Smooth muscle cell of the brain vasculature (primary cell): ENCODE measurements at places on chromosomes 2 and 18.

DNA sequence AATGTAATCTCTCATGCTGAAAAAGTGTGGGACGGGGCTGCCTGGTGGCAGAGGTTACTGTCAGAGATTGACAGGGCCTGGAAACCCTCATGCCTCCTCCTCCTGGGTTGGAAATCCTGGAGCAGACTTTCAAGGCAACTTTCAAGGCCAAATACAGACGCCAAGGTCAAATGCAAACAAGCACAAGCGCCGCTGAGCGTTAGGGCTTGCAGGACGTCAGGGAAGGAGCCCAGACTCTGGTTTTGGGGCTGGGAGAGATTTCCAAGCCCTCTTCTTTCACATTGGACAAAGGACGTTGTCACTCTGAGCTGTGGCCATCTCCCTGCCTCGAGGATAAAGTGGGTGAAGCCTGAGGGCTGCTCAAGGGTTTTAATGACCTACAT, 120.1 kb downstream of the TWIST2 start:
- DNase-seq: no peak

DNA sequence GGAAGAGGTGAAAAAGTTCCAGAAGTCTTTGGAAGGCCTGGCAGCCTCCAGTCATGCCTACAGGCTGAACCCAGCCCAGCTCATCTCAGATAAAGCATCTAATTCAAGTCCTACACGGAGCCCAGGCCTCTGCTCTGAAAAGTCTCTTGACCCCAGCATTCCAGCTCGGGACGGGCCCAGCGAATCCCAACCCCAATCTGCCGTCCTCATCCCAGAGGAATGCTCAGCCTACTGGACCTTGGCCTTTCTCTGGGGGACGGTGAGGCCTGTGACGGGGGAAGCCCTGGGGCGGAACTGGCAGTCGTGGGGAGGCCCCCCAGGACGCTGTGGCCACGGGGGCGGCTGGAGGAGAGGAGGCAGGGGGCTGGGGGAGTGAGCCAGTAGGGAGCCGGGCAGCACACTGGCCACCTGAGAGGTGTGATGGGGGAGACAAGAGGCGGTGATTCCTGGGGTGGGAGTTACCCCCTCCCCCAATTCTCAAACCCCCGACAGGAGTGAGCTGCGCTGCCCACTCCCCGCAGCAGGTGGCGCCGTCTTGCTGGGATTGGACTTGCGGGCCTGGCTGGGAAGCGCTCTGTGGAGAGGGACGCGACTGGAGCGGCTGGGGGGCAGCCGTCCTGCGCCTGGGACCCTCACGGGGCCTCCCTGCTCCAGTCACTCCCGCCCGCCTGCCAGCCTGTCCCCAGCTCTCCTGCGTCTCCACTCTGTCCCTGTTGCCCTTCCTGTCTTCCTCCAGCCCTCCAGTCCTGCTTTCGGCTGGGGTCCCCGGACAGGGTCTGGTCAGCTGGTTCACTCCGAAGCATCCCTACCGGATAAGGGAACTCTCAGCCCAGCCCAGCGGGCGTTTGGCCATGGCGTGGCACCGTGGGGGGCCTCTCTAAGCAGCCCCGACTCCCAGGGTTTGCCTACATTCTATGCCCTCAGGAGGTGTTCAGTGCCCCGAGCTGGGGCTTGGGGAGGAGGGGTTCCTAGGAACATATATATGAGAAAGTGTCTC, 182.6 kb upstream of the HAAO start:
- no peak for DNase-seq

GRCh38 chr18:59783138-59783537, 85.9 kb upstream of the CCBE1 start:
- DNase-seq: no peak

DNA sequence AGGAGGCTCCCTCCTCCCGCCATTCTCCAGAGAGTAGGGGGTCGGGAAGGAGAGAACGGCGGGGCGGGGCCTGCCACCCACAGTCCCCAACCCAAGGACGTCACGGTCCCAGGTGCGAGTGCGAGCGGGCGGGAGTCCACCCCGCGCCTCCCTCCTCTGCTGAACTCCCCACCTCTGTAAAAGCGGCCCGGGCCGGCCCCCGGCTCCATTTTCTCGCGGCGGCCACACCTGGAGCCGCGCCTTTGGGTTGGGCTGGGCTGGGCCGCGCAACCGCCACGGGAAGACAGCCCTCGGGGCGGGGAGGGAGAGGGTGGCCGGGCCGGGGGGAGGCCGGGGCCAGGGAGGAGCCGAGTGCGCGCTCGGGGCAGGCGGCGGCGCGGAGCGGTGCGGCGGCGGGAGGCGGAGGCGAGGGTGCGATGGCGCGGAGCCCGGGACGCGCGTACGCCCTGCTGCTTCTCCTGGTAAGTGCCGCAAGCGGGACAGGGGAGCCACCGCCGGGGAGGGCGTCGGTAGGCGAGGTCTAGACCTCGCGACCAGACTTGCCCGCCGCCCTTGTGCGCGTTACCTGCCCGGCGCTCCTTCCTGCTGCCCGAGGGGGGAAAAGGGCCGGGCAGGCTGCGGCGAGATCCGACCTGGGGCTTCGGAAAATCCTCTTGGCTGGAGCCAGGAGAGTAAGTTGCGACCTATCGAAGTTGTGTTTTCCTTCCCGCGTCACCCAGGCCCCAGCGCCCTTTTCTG, at the start of gene DSG2:
DSG2 (plus strand) TSS at position 342 of the 738 bp plus-strand sequence; CDS start at position 417, 75 bp downstream.
- DNase-seq: no peak

DNA sequence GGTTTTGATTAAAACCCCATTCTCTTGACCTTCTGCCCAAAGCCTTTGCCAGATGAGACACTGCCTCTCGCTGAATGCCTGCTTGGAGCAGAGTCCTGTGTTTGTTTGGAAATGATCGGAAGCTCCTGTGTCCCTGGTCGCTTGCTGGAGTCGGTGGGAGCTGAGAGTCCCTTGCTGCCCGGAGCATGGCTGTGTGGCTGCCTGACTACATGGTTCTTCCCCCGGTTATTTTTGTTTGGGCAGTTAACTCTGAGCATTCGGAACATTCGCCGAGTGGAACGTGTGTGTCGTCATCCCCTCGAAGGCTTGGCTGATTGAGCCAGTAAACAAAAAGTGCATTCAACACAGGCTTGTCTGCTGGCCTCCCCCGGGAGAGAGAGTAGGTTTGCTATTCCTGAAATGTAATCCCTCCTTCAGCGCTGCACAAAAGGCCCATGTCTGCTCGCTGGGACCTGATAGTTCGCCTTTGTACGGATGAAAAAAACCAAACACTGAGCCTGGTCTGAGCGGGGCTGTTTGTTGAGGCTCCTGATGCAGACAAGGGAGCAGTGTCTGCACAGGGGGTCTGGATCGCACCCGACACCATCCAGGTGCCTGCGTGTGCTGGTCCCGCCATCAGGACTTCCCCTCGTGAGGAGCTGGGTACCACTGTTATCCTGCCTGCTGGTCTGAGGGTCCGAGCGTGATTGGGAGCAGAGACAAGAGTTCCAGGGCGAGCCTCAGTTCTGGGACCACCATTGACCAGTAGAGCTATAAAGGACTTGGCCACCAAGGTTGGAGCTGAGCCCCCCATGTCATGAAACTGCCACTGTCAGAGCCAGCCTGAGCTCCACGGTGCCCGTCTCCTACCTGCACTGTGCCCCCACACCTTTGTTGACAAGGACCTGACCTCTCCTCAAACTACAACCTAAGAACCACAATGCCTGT, 83.8 kb downstream of the AGAP1 start:
- DNase-seq: no peak

DNA sequence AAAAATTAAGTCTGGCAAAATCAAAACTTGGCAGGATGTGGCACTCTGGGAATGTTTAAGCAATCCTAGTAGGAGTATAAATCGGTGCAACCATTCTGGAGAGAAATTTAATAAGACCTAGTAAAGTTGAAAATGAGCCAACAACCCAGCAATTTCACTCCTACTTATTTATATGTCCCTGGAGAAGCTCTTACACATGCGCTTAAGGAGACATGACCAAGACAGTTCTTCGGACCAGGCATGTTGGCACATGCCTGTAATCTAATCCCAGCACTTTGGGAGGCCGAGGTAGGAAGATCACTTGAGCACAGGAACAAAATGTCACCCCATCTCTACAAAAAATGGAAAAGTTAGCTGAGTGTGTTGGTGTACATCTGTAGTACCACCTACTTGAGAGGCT, 374.6 kb upstream of the LYPD1 start:
- DNase-seq: no peak

GRCh38 chr2:98828793-98829371, 98.0 kb upstream of the MGAT4A start:
- no peak for DNase-seq

DNA sequence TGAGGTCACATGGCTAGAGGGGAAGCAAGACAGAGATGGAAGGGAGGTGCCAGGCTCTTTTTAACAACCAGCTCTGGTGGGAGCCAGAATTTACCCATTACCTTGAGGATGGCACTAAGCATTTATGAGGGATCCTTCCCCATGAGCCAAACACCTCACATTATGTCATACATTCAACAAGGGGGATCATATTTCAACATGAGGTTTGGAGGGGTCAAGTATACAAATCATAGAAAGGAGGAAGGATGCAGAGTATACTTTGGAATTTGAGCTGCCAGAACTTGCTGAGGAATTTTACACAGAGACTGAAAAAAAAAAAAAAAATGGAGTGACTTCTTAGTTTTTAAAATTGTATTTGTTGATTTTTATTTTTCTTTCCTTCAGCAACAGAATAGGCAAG, 891.4 kb downstream of the CCDC85A start:
- DNase-seq: no peak

- no peak for DNase-seq
Measured at GRCh38 chr2:121686218-121686617, 37.0 kb upstream of the CLASP1 start.

DNA sequence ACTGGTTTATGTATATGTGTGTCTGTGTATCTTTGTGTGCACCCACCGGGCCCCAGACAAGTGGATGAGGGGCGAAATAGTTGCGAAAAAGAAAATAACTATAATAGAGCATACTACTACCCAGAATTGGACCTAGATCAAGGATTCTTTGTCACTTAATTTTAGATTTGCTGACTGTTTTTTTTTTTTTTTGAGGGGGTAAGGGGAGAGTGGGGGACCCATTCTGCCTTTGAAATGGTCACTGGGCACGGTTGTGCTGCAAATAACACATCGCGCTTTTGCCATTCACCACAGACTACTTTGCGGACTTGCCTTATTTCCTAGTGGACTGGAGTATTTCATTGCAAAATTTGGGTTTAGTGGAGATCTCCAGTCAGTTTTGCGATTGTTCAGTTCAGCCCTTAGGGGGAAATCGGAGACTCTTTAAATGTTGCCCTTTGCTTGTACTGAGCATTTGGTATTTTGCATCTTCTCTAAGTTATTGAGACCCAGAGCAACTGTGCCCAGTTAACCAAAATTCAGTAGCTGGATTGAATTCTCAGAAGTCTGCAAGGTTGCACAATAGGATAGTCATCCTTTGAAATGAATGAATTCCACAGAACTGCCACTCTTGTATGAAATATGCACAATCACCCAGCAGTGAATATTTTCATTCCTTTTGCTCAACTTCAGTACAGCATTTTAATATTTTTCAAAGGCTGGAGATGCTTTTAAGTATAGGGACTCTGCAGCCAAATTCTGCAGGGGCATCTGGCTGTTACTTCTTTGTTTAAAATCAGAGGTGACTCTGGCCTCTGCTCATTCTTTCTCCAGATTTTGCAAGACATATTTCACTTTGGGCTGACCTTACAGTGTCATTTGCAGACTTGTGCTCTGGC, 2.9 kb downstream of the TRIB2 start:
- DNase-seq: no peak

- DNase-seq: no peak
Measured at GRCh38 chr2:231008131-231008530, 12.2 kb downstream of the SPATA3 start.

GRCh38 chr2:60053791-60054190, 499.7 kb downstream of the BCL11A start:
- no peak for DNase-seq

DNA sequence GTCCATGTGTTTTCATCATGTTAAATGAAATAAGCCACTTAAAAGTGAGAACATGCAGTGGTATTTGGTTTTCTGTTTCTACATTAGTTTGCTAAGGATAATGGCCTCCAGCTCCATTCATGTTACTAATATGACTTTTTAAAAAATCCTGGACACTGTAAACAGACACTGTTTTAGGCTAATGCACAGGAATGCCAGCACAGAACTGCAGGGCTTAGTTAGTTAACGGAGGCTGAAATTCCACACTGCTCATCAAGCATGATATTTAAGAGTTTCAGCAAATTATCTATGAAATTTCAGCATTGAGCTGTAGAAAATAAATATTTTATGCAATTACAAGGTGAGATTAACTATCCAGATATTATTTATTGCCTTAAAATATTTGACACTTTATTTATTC, 42.5 kb upstream of the PAX3 start:
- DNase-seq: no peak

GRCh38 chr2:18957909-18958308, 368.5 kb upstream of the NT5C1B start:
- DNase-seq: no peak

DNA sequence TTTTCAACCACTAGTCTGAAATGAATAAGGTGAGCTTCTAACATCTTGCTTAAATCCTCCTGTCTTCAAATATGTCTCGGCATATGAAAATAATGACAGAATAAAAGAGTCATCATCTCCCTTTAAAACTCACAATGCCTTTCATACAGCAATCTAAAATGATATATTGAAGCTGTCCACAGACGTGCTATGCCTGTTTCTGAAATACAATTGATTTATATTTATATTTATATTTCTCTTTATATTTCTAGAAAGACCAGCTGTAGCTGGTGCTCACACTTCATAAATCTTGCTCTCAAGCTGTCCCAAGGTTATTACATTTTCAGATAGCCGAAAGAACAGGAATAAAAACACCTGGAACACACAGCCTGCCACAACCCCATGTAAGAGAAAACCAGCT, 11.1 kb downstream of the MBP start:
- DNase-seq: no peak

- DNase-seq: no peak
Measured at GRCh38 chr2:226131299-226131784, 668.3 kb downstream of the IRS1 start.

- DNase-seq: no peak
Measured at GRCh38 chr2:173229086-173229485, 125.6 kb upstream of the CDCA7 start.

DNA sequence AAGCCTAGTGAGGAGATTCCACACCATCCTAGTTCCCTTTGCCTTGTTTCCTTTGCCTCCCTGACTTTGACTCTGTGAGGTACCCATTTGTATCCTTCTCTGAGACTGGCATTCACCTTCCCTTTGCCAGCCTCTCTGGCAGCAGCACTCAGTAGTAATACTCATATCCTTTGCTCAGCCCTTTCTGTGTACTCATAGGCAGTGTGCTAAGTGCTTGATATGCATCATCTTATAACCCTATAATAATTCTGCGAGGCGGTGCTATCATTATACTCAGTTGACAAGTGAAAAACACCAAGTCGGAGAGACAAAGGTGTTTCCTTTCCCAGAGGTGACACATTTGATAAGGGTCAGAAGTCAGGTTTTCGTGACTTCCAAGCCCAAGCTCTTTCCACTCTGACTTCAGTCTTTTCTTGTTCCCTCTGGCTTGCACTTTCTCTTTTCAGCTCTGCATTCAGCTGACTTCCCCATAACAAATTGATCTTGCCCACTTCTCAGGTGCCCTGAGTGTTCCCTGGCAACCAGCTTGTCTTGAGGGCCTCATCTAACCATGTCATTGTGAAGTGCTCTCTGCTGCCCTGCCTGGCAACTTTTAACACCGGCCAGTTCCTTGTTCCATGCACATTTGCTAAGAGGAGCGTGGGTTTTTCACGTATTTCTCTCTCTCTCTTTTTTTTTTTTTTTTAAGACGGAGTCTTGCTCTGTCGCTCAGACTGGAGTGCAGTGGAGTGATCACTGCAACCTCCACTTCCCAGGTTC, 94.5 kb upstream of the UPP2 start:
- DNase-seq: no peak

GRCh38 chr2:187349326-187349944, 98.6 kb downstream of the CALCRL start:
- DNase-seq: no peak

- DNase-seq: no peak
Measured at GRCh38 chr2:199851883-199852282, 891 bp upstream of the FTCDNL1 start.
